Nasal cavity respiratory epithelium epithelial cell of viscerocranial mucosa (primary cell): ENCODE measurements at places on chromosomes 6 and 20. TPM values are rescaled to one million over a fixed set of nuclear protein-coding genes. Genes with fewer than 3 reads are reported as not detected.

C6orf163 gene
- 0.68 and 3.2 TPM in 2 replicates for total RNA-seq

MUCL3 gene
- total RNA-seq = not detected in 2 replicates

RAET1G gene
- 23.8 and 65.6 TPM in 2 replicates for total RNA-seq

TNF gene
- under 0.01 and 0.07 TPM in 2 replicates for total RNA-seq

PRRT1 gene
- total RNA-seq = not detected in 2 replicates

MACROD2 gene
- total RNA-seq = 1.4 and 4.3 TPM in 2 replicates
